Iris pigment epithelial cell (primary cell): ENCODE measurements at places on chromosomes 12 and 14.

GRCh38 chr14:38589747-38590350 lies 334.0 kb upstream of the CLEC14A start:
- no peak for DNase-seq

DNA sequence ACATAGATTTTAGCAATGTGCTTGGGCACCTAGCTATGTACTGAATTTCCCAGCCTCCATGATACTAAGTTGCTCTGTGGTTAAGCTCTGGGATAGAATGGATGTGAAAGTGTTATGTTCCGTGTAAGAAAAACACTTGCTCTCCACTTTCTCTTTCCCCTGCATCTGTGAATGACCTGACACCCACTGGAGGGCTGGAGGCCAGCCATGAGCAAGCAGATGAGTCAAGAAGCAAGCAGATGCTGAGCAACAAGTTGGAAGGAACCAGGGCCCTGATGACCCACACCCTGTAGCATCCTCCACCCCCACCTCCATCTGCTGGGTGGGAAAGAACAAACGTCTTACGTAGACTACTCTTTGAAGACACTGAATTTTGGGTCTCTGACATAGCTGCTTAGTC lies 56.6 kb downstream of the EID3 start:
- DNase-seq, result peak; percentile 82

- no peak for DNase-seq
Measured at GRCh38 chr12:20390846-20391245, 22.5 kb downstream of the PDE3A start.

GRCh38 chr14:99597911-99598600 lies 6.0 kb downstream of the CCDC85C start:
- no peak for DNase-seq

- DNase-seq, result no peak
Measured at GRCh38 chr12:30416631-30417030, 279.0 kb downstream of the IPO8 start.

DNA sequence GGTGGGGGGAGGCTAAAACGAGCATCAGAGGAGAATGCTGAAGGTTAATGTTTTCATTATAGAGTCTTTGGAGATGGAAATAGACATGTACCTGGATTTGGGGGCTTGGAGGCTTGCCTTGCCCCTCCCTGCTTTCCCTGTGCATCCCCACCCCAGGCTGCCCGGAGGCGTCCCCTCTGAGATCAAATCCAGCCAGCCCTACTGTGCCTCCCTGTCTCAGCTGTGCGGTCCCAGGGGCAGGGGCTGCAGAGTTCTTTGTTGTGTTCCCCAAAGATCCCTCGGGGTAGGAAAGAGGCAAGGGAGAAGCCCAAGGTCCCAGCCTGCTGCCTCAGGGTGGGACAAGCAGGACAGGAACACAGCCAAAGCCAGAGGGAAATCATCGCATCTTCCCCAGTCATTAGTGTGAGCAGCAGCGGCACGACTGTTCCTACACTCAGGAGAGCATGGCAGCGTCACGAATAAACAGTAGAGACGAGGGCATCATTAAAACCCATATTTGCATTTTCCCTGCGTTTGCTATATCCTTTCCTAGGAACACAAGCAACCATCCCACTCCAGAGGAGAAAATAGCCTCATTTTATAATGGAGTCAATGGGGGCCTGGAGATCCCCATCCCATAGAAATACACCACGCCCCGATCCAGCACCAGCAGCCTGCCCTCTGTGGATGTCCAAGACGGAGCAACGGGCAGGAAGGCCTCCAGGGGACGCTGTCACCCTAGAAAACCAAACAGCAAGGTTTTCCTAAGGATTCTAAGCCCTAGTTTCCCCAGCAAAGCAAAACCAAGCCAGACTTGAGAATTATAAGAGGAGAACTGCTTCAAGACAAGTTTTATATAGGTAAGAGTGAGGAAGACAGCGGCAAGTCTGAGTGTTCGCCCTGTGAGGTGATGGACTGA lies 32.4 kb downstream of the ANO2 start:
- no peak for DNase-seq

- DNase-seq, result no peak
Measured at GRCh38 chr14:69712599-69713088, 54.3 kb upstream of the SRSF5 start.

- DNase-seq, result no peak
Measured at GRCh38 chr12:65925626-65926025, 101.3 kb downstream of the HMGA2 start.

GRCh38 chr12:50734409-50735263 lies 29.3 kb upstream of the ATF1 start:
- peak; percentile 32 for DNase-seq

DNA sequence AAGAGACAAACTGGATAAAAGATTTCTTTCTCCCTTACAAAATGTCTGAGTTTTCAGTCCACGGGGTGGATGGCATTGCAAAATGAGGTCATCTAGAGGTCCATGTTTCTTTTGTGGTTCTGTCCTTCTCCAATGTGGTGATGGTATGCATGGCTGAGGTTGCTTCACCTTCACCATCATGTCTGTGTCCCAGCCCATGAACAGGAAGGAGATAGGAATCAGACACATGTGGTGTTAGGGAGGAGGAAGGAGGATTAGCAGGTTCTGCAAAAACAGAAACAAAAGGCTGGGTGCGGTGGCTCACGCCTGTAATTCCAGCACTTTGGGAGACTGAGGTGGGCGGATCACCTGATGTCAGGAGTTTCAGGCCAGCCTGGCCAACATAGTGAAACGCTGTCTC lies 11.0 kb upstream of the AEBP2 start:
- peak; percentile 74 for DNase-seq

- DNase-seq, result no peak
Measured at GRCh38 chr14:91723501-91723900, 8.4 kb downstream of the CATSPERB start.

DNA sequence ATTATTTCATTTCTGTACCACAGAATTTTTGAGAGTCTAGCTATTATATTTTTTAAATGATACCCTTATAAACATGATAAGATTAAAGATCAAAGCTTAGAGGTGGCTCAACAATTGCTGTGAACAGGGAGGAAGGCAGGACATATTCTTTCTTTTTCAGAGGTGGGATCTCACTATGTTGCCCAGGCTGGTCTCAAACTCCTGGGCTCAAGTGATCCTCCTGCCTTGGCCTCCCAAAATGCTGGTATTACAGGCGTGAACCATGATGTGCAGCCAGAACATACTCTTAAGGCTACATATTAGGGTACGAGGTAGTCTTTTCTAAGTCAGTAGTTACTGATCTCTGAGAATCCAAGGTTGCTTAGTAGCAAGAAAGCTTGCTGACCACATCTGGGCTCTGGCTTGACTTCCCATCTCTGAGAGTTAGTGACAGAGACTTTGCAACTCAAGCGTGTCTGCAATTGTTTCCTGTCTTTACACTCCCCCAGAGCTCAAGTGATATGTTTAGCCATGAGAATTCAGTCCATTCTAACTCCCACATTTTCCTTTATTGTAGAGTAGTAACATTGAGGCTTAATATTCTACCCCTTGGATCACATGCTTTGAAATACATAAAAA lies 8.6 kb downstream of the RAB5B start:
- DNase-seq, result no peak

- no peak for DNase-seq
Measured at GRCh38 chr12:122174155-122174845, at the start of gene IL31. Gene IL31 (minus strand): TSS chr12:122174221. CDS start chr12:122174172, 49 bp downstream.

GRCh38 chr12:112597986-112598385 lies 179.2 kb downstream of the PTPN11 start:
- no peak for DNase-seq

DNA sequence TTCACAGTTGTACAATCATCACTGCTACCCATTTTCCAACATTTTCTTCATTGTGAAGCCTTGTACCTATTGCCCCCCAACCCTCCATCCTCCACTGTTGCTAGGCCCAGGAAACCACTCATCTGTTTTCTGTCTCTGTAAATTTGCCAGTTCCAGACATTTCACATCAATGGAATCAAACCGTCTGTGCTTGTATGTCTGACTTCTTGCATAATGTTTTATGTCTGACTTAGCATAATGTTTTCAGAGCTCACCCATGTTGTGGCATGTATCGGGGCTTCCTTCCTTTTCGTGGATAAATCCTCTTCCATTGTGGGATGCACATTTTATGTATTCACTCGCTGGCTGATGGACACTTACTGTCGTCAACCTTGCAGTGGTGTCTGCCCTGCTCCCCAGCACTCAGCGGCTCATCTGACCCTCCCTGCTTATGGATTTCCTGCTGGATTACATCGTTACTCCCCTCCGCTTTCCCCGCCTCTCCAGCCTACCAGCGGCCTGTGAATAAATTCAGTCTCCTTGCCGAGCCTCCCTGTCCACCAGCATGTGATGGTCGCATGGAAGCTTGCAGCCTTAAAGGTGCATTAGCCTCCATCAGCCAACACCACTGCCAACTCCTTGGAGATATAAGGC lies 727.6 kb upstream of the TMEM132C start:
- DNase-seq, result no peak

- no peak for DNase-seq
Measured at GRCh38 chr12:42584651-42585111, 4.9 kb downstream of the PRICKLE1 start.

DNA sequence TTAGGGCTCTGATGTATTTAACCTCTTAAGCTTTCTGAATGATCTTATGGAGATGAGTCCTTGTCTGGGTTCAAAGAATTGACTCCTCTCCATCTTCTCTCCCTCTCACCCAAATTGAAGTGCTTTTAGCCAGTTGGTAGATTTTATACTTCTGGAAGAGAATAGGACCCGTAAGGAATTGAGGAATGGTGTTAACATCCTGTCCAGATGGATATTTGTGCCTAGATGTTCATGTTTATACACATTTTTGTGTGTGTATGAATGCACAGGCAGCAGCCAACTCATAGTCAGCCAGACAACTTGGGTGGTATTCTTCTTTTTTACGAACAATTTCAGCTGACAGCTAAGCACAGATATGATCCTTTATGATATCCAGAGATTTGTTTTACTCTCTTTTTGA lies 449.6 kb upstream of the RGS6 start:
- peak; percentile 57 for DNase-seq

DNA sequence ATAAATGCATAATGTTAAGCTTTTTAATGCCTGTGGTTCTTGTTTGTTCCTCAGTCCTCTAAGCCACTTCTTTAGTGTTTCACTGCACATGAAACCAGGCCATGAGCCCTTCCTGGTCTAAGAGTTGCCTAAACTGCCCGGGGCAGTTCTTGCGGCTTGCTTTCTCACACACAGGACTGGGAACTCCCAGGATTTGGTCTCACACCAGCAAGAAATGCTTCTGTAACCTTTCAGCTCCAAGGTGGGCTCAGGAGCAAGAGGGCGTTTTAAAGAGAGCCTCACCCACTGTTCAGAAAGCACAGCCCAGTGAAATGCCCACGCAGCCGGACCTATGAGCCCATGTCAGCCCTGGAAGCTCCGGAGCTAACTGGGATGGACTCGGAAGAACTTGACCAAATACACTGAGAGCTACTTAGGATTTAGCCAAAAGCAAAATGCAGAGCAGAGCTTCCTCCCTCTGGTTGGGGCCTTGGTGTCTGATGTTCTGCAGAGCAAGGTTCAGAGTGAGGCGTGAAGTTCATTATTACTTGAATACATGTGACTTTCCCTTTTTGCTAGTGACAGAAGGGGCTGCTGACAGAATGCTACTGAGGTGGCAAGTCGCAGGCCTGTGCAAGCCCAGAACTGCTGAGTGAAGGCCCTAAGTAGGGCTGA lies 23.4 kb downstream of the SLC25A29 start:
- DNase-seq, result no peak

- DNase-seq, result no peak
Measured at GRCh38 chr14:61368114-61368710, 46.8 kb downstream of the PRKCH start.

DNA sequence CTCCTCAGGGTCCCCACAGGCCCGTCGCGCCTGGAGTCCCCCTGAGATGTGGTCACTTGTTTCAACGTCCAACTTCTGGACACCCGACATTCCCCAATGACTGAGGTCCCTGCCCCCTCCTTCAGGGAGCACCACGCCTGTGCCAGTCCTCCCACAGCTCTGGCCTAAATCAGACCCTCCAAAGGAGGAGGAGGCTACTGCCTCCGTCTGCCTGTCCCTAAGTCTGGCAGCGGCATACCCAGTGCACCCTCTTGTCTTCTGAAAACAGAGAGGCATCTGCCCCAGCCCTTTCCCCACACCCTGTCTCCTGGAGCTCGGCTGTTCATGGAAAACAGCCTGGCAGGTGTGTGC lies 46.2 kb downstream of the TESC start:
- DNase-seq, result no peak

DNA sequence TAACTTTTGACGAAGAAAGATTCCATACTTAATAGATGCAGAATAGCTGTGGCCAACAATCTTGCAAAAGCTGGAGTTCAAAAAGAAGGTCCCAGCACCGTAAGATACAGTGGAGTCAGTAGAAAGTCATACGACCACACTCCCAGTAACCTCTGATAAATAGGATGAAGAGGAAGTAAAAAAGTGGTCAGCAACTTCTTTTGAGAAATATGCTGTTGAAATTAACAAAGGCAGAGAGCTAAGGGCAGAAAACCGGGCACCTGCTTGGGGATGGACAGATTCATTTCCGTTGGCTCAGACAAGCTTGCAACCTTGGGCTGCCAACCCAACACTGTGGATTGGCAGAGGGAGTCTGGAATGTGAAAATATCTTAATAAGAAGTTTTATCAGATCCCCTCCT lies 40.0 kb downstream of the BTG1 start:
- DNase-seq, result no peak

GRCh38 chr12:127143020-127143419 lies 1124.0 kb upstream of the TMEM132C start:
- no peak for DNase-seq

DNA sequence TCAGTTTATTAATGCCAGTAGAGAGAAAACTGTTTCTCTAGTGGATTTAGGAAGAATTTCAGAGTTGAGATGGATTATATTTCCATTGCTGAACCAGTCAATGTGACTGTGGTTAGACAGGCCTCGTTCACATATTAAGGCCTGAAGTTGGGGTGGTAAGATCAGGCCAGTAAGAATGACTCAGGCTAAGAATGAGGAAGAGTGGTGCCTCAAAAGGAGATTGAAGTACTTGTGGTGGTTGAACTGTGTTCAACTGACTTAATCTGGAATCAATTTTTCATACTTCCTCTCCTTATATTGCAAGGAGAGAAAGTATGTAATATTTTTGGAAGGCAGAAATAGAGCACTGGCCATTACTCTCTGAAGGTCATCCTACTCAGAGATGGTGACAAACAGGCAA lies 37.8 kb upstream of the ATF7IP start:
- DNase-seq, result peak; percentile 96

DNA sequence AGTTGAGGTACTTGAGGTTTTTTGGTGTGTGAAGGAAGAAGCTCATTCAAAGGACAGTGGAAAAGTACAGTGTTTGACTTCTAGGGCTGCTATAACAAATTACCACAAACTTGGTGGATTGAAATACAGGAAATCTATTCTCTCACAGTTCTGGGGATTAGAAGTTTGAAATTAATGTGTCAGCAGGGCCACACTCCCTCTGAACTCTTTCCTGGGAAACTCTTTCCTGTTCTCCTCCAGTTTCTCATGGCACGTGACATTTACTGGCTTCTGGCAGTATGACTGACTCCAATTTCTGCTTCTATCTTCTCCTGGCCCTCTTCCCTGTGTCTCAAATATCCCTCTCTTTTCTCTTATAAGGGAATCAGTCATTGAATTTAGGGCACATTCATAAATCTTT lies 160.2 kb downstream of the CCDC91 start:
- DNase-seq, result no peak

- peak; percentile 86 for DNase-seq
Measured at GRCh38 chr12:123436017-123436964, at the start of gene RILPL2. Gene RILPL2 (minus strand): TSS chr12:123436684. CDS start chr12:123436420, 264 bp downstream.
